Stimulated activated CD8-positive, alpha-beta memory T cell treated with anti-CD3 and anti-CD28 coated beads, Interleukin-4, amount 100 ng/mL, for 1 hour (primary cell): ENCODE measurements at places on chromosomes 2 and 18.

GRCh38 chr18:35028536-35028935 lies 12.7 kb upstream of the MAPRE2 start:
- no peak for DNase-seq

DNA sequence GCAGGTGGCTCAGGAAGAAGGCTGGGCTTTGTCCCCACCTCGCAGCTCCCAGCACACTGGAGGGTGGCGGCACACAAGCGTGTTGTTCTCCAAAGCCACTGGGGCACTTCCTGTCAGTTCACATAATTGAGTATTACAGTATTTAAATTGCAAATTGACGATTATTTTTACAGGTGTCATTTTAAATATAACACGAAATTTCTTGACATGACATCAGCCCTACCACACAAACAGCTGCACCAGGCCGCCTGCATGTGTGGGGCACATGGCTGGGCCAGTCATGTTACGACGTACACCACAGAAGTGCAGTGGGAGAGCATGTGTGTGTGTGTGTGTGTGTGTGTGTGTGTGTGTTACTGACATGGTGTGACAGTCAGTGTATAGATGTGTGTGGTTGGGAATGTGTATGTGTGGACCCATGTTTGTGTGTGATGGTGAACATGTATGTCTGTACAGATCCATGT lies 155.6 kb downstream of the TTC32 start:
- DNase-seq = no peak

DNA sequence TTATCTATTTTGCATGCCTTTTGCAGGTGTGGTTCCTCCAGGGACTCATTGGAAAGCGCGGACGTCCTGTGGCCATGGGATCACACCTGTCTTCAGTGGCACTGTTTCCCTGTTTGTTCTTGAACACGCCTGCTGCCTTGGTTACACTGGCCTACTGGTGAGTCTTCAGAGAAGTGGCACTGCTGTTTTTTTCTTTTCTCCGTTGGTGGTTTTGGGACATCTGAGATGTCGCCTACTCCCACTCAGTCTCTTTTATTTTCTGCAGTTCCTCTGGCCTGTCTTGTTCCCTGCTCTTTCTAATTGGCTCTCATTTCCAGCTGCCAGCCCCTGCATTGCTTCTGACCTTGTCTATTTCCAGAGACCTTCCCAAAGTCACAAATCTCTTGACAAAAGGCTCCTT lies 35.7 kb upstream of the POU3F3 start:
- no peak for DNase-seq

DNA sequence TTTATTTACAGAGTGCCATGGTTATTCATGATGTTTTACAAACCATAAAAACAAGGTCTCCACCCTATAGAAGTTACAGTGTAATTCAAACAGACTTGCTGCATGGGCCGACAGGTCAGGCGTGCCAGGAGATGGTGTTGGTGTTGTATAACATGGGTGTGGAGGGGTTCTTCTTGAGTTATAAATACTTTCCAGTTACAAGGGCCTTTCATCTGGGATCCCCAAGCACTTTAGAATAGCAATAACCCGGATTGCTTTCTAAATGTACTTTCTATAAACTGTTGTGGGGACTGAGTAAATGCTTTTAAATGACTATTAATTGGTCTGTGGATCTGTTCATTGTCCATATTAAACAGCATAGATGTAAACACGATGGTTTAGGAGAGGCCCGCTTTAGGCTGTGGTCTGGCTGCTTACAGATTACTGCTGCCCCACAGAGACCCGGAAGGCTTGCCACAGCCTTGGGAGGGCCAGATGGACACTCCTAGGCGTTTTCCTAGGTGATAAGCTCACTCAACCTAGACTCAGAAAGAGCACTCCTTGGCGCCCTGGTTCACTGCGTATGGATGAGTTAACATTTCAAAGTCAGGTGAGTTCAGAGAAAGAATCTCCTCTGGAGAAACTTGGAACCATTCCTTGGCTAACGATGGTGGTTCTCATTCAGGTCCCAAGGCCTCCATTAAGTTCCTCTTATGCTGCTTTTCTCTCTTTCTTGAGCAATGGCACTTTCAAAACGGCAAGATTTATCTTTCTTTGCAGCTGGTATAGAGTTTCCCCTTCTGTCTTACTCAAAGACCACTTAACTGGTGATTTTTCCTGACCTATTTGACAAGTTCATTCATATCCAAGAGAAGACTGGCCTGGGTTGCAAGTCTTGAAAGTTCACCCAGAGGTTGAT lies 3.6 kb upstream of the KIAA2012 start:
- no peak for DNase-seq

DNA sequence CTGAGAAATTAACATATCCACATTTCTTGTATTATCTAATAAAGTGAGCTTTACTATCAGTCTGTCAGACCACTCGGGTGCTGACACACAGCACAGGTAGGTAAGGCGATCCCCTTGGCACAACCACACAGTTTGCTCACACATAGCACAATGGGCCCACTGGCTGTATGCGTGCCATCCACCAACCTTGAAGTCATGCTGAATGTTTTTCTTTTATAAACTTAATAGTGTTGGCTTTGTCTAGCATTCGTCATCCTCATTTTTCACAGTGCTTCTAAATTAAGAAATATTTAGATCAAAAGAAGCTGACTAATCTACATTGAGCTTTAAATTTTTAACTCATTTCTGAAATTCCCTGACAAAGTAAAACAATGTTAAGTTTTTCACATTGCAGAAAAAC lies 50.0 kb upstream of the PAPOLG start:
- no peak for DNase-seq

GRCh38 chr2:26767129-26767528 lies 3.0 kb downstream of the SLC35F6 start:
- no peak for DNase-seq

GRCh38 chr2:207163053-207163755 lies 2.5 kb downstream of the KLF7 start:
- no peak for DNase-seq

GRCh38 chr2:56192664-56193305 lies 9.0 kb downstream of the CCDC85A start:
- DNase-seq = no peak

DNA sequence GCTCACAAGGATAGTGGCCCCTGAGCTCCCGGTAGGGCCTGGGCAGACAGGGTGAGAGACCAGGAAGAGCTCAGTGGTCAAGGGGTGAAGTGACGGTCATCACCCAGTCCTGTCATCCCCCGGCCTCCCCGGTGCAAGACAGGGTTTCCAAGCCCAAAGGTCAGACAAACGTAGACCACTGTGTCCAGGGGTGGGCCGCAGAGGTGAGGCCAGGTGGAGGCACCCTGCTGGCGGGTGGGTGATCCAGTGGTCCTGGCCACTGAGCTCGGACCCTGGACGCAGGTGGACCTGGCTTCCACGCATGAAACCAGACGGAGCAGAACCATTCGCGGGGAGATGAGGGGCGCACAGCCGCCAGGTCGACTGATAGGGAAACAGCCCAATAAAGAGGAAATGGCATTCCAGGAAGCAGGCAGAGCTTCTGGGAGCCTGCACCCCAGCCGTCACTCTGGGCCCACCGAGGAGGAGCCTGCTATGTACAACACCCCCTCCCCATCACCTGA lies 14.4 kb upstream of the SNED1 start:
- no peak for DNase-seq
